ENCODE measurements at places on chromosomes 3 and 15. TPM values are rescaled to one million over a fixed set of nuclear protein-coding genes. Genes with fewer than 3 reads are reported as not detected.

- no peak for ATAC-seq
Measured at GRCh38 chr15:74802862-74803447, 9.7 kb upstream of the LMAN1L start.

DNA sequence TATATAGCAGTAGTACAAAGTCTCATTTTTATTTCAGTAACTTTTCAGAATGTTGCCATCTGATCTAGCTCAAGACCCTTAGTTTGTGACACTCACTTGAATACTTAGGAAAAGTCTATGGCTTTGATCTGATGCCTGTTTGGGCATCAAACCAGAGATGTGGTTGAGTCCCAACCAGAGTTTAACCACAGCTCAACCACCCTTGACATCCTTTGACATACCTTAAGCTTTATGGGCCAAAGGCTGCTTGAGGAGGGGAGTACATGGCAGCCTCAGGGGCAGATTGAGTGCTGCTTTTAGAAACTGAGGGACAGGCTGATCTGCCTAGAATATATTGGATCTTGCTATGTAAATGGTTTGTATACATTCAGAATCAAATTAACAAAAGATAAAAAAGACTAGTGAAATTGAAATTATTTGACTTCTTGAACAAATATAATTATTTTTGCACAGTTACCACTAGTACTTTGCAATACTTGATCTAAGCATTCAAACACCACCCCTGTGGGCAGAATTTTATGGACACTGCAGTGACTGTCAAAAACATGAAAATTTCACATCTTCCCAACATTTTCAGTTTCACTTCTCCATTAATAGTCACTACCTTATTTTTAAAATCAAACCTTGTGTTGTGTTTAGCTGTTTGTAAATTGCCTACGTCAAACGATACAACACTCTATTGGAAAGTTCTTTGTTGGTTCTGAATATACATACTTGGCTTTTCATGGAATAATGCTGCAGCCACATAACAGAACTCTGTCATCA lies 199.8 kb downstream of the UBE2E2 start:
- no peak for ATAC-seq

GRCh38 chr3:129006864-129007263 lies 5.8 kb downstream of the EFCC1 start:
- ATAC-seq, result no peak

GRCh38 chr3:53009826-53010539 lies 35.9 kb downstream of the SFMBT1 start:
- ATAC-seq, result no peak

- no peak for ATAC-seq
Measured at GRCh38 chr3:147680837-147681483, 271.8 kb downstream of the ZIC1 start.

DNA sequence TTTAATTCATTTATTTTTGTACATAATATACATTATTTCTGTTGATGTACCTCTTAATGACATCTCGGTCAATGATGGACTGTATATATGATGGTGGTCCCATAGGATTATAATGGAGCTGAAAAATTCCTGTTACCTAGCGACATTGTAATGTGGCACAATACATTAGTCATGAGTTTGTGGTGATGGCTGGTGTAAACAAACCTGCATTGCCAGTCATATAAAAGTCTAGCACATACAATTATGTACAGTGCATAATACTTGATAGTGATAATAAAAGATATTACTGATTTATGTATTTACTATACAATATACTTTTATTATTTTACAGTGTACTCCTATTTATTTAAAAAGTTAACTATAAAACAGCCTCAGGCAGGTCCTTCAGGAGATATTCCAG lies 15.1 kb downstream of the TTC14 start:
- no peak for ATAC-seq

- no peak for ATAC-seq
Measured at GRCh38 chr3:24503616-24504113, 9.0 kb upstream of the THRB start.

GRCh38 chr3:43345877-43346276 lies 59.5 kb downstream of the SNRK start:
- ATAC-seq, result no peak

DNA sequence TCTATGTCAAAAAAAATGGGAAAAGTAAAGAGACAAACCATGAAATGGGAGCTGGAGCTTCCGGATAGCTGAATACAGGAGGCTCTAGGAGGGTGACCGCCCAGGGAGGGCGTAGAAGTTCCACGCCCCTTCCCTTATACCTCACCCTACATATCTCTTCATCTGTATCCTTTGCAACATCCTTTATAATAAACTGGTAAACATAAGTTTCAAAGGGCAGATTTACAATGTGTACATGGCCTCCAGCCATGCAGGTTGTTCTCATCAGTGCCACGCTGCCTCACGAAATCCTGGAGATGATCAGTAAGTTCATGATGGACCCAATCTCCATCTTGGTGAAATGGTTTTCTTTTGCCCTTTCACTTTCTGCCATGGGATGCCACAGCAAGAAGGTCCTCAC lies 121.8 kb downstream of the OSBPL10 start:
- ATAC-seq, result no peak

SAXO2 gene
- 0.12 TPM for total RNA-seq

TERC gene
- 28.3 TPM for total RNA-seq

CYP1A2 gene
- not detected for total RNA-seq
